8988T (cell line): ENCODE measurements at places on chromosomes 7 and 10.

- DNase-seq: no peak
Observed at GRCh38 chr10:71816936-71817618, 34.0 kb downstream of the PSAP start.

DNA sequence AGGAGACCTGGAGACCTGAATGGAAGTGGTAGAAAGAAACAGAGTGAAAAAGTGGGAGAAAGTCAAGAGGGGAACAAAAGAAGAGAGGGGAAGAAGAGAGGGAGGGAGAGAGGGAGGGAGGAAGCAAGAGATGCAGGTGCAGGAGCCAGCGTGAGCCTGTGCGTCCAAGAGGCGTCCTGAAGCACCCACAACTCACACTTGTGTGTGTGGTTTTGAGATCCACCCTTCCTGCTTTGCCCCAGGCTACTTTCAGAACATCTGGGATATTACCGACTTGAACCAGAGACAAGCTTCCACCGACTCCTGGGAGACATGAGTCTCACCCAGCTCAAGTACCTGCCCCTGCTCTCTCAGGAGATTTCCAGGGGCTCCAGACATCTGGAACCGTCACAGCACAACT is 9.8 kb downstream of the AFAP1L2 start:
- no peak for DNase-seq

- no peak for DNase-seq
Observed at GRCh38 chr7:34751725-34752643, 94.0 kb downstream of the NPSR1 start.

GRCh38 chr10:75469006-75469616 is 37.7 kb downstream of the LRMDA start:
- no peak for DNase-seq

- DNase-seq: no peak
Observed at GRCh38 chr7:70787771-70788170, 344.2 kb upstream of the GALNT17 start.

DNA sequence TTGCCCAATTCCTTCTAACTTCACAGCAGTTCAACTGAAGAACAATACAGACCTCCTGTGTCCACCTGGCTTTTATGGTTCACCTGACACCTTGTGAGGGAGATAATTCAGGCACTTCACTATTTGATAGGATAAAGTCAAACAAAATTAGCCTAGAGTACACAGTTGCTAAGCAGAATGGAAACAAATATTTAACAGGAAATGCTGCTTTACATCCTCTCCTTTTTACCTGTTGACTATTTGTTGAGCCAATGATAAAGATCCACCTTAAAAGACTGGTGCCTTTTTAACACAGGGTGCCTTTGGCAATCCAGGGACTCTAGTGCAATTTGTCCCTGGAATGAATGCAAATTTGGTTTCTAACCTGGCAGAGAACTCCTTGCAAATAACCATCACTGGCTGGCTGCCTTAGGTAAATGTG is 39.8 kb downstream of the ITPRID1 start:
- no peak for DNase-seq

DNA sequence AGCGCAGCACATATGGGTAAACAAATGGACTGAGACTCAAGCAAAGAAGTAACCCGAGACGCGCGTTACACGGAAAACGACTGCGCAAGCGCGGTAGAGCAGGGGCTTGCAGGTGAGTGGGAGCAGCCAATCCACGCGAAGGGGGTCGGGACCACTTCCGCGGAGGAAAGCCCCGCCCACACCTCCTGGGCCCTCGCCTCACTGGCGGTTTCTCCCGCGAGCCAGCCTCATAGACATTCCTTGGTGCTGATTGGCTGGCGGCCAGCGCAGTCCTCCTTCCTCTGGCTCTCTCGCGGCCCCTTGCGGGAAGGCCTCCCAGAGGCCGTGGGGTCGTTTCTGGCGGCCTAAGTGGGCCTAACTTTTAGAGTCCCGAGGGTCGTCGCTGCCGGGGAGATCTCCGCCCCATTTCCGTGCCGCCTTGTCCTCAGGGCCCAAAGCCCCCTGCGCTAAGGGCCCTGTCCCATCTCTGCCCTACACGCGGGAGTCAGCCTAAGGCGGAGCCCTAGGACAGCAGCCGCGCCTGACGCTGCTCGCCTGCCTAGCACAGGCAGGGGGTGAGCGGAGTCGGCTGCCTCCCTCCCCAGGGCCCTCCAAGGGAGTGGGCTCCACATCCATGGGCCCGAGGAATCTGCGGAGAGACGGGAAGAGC is 9.1 kb upstream of the FXYD4 start:
- DNase-seq: no peak

- no peak for DNase-seq
Observed at GRCh38 chr10:96585736-96586418, 935 bp downstream of the TM9SF3 start.

DNA sequence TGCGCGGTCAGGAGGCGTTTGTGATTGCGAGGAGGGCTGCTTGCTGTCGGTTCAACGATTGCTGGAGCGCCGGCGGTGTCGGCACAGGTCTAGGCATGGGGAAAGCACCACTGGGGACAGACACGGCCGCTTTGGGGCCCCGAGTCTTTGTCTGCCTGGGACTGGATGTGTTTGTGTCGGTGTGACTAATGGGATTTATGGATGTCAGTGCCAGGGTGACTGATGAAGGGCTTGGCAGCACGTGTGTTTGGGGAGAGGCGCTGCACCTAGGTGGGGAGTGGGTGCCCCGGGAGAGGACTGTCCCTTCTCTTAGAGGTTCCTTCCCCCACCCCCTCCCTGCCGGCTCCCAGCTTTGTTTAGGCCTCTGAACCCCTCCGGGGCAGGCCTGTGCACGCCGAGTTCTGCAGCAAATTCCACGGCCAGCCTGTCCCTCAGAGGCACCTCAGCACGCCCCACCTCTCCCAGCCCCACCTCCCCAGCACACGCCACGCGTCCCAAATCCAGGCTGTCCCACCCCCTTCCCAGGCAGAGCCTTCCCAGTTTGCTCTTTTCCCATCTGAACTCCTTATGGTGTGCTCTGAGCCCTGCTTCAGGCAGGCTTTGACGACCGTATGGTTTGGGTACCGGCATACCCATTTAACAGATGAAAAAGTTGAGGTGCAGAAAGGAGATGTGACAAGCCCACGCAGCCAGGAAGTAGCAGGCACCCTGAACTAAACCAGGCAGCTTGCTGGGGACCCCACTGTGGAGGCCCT is 6.4 kb upstream of the TNRC18 start:
- DNase-seq: peak; percentile 11

GRCh38 chr10:109906316-109906715 is 17.0 kb downstream of the XPNPEP1 start:
- DNase-seq: no peak

- DNase-seq: peak; percentile 41
Observed at GRCh38 chr10:110643653-110644597, at the start of gene RBM20. RBM20 (plus strand) TSS chr10:110644336; CDS start chr10:110644455, 119 bp downstream.

DNA sequence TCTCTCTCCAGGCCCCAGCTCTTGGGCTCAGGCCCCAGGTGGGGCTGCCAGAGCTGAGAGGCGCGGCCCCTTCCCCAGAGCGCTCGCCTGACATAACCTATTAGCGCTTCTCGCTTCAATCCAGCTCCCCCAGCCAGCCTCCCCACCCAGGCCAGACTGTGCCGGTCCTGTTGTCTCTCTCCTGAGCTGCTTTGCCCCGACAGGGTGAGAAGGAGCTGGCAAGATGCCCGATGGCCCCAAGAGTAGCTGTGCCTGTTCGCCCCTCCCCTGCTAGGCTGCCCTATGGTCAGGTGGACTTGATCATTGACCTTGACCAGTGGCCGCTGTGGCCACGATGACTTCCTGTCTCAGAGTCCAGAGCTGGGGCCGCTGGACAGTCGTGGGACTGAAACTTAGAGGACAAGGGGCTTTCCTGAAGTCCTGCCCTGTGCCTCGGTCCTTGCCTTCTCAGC is 9.1 kb downstream of the TMEM270 start:
- DNase-seq: no peak

- no peak for DNase-seq
Observed at GRCh38 chr7:38858259-38858884, 50.6 kb downstream of the VPS41 start.

- DNase-seq: no peak
Observed at GRCh38 chr7:54921116-54921515, 97.7 kb upstream of the EGFR start.

GRCh38 chr7:137772316-137772715 is 74.5 kb downstream of the DGKI start:
- no peak for DNase-seq

- no peak for DNase-seq
Observed at GRCh38 chr7:128933180-128933891, 4.4 kb upstream of the IRF5 start.

GRCh38 chr10:80132299-80133139 is at the start of gene PLAC9:
PLAC9 (plus strand) TSS chr10:80132730; CDS start chr10:80132763, 33 bp downstream.
- DNase-seq: no peak

DNA sequence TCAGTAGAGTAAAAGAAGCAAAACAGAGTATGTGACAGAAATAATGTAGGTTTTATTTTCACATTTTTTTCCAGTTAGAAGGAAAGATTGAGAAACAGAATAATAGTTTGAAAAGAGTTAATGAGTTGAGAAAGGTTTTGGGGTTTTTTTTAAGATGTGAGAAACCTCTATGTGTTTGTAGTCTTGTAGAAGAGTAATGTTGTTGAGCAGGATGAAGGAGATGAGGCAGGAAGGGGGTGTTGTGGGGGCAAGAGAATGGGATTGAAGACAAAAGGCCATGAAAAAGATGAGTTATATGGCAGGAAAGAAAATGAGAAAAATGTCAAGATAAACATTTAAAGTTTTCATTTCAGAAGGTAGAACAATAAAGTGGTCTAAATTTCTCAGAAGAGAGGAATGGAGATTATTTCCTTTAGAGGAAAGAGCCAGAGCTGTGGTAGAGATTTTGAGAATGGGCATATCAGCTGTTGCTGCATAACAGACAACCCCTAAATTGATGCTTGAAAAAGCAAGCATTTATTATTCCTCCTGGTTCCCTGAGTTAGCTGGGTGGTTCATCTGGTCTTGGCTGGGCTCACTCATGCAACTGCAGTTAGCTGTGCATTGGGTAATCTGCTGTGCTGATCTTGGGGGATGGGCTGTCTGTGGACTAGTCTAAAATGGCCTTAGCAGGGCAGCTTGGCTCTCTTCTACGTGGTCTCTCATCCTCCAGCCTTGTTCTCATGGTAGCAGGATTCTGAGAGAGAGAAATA is 27.1 kb downstream of the PCGF5 start:
- DNase-seq: no peak

DNA sequence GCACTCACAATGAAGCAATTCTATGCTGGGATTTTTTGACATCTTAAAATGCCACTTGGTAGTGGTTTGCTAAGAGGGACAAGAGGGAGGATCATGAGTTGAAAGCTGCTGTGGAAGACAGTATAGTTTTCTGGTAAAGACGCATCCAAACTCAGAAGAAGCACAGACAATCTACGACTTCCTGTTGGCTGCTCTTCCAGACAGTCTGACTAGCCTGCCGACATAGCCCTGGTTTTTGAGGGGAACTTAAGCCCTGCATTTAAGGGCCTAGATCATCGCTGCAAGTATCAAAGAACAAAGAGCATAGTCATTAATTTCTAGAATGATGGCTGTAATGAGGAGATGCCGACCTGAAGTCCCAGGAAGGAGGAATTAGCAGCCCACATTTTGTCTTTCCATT is 99.9 kb upstream of the IKZF1 start:
- DNase-seq: no peak

- no peak for DNase-seq
Observed at GRCh38 chr7:118711688-118712087, 487.2 kb downstream of the ANKRD7 start.

DNA sequence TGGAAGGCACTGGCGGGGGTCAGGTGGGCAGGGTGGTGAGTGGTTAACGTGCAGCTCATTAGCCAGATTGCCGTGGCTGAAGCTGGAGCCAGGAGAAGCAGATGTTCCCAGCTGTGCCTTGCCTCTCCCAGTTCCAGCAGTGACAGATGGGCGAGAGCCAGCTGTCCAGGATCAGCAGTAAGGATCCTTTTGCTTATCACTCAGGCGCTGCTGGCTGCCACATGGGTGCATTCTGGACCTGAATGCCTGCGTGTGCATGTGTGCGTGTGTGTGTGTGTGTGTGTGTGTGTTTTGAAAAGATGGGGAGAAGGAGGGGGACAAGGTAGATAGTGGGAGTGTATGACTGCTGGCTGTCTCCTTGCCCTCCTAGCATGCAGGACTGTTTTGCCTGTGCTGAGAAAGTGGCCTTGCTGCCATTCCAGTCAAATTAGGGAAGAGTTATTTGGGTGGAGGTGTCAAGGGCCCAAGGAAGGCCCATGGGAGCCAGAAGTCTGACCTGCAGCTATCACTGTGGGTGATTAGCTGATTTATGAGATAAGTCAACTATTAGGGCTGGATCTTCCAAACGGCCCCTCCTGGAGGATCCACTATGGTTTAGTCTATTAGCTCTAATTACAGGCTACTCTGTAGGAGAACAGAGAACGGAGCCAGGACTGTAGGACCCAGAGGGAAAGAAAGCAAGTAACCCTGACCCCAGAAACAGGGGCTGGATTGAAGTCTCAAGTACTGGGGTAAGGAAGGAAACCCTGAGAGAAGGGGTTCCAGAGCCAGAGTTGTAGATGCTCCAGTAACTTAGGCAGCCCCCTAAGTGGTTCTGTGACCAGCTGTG is 3.3 kb downstream of the EPHA1 start:
- no peak for DNase-seq

- DNase-seq: peak; percentile 22
Observed at GRCh38 chr7:38368191-38368605, 94.8 kb upstream of the TARP start.

GRCh38 chr10:112585126-112585525 is 138.1 kb downstream of the VTI1A start:
- DNase-seq: no peak

- DNase-seq: no peak
Observed at GRCh38 chr7:155258226-155258560, 39.5 kb upstream of the INSIG1 start.

DNA sequence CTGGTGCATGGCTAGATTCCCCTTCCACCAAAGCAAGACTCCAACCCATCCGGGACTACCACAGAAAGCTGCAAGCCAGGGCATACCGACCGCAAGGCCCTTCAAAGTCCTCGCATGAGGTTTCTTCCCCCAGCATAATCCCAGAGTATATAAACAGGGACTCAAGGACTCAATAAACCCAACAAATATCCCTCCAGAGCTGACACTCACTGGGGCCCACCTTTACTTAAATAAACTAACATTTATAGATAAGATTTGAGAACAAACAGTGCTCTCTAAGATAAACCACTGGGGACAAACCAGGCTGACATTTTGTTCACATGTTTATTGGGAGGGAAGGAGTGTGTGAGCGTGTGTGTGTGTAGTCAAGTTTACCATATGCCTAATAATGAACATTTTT is 138.2 kb downstream of the ADAM12 start:
- DNase-seq: no peak

- no peak for DNase-seq
Observed at GRCh38 chr10:123807444-123808035, 84.1 kb downstream of the CPXM2 start.
